Central memory CD4-positive, alpha-beta T cell (primary cell): ENCODE measurements at places on chromosomes 6 and 20.
A peak's percentile ranks its signal among the peaks of the same experiment; 100 is the strongest.

DNA sequence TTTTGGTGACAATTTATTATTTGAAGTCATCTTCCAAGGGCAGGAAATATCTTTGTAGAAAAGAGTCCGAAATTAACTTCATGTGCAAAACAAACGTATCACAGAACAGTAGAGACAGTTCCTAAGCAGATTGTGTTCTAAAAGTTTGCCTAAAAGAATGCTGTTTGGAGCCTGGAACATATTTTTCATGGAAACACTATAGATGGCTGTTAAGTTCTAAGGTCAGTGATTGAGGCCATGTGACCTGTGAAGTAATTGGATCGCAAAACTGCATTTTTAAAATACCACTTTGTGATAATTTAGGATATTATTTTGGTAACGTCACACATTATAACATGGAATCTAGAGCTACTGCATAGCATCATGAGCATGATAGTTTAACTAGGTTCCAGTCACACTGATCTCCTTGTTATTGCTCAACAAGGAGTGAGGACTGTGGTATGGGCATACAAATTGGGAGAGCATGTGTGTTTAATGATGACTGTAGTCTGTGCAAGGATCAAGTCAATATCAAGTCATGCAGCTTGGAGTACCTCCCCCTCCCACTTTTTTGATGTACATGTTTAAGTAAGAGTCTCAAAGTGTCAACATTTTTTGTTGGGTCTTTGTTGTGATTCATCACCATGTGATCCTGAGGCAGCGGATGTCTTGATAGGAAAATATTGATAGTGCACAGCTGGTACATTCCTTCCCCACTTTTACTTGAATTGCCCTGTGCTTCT, 609.3 kb upstream of the CITED2 start:
- no peak for DNase-seq

DNA sequence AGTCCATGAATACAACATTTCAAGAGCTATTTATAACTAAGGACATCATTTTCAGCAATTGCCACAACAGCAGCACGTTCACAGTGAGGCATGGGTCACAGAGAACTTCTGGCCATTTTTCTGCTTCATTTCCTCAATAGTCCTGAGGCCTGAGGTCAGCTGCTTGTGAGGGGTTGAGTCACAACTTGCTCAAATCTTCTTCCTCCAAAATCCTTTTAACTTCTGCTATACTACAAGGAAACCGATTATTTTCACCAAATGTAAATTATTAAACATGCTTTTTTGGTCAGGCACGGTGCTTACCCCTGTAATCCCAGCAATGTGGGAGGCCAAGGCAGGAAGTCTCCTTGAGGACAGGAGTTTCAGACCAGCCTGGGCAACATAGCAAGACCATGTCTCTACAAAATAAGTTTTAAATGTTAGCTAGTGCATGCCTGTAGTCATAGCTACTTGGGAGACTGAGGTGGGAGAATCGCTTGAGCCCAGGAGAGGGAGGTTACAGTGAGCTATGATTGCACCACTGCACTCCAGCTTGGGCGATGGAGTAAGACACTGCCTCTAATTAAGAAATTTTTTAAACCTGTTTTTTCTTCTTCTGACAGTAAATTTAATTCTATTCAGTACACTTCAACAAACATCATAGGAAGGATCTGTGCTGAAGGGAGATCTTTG, 11.1 kb upstream of the SLC16A10 start:
- DNase-seq = no peak

DNA sequence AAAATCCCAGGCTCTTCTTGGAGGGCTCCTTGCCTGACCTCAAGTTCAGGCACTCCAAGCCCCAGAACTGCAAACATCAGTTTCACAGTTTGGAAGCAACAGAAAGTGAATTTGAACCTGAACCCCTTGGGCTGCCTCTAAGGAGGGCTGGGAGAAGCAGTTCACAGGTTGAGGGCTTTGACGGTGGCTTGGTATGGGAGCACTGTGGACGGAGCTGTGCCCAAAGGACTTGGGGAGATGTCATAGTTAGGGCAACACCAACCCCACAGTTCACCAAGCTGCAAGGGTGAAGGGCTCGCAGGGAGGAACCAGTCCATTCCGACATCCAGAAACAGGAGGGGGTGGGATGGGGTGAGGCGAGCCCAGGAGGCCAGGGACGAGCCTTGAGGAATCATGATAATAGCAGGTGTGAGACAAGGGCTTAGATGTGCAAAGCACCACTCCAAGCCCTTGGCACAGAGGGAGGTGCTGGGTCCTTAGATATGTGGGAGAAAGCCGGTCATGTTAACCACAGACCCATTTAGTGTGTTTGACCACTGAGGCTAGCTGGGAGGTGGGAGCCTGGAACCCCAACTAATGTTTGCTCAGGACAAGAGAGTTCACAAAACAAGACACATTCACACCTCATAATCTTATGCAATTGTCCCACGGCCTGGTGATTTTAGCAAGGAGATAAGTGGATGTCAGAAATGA, 4.3 kb downstream of the CEBPB start:
- no peak for DNase-seq

- DNase-seq = no peak
These were observed 204.4 kb upstream of the ID4 start for GRCh38 chr6:19632786-19633185.

- DNase-seq = no peak
These were observed 38.7 kb upstream of the PDE10A start for GRCh38 chr6:165701564-165702354.

GRCh38 chr6:97049253-97050011, 124.9 kb downstream of the KLHL32 start:
- DNase-seq = no peak

- peak; percentile 58 for DNase-seq
These were observed 802 bp downstream of the HMGN3 start for GRCh38 chr6:79233611-79234149.

DNA sequence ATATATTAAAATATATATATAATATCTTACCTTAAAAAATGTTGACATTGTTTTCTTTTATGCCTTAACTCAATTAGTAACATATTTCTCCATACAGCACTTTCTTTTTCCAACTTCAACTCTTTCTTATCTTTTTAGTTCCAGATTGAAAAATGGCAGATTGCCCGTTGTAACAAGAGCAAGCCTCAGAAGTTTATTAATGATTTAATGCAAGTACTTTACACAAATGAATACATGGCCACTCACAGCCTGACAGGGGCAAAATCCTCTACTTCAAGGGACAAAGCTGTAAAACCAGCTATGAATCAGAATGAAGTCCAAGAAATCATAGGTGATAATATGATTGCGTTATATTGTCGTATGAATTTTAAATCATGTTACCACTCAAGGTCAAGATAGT, 29.4 kb upstream of the KIAA1586 start:
- DNase-seq = no peak

- no peak for DNase-seq
These were observed 67.9 kb upstream of the PTGIS start for GRCh38 chr20:49635866-49636265.

- DNase-seq = no peak
These were observed 5.1 kb downstream of the RRBP1 start for GRCh38 chr20:17676942-17677341.

DNA sequence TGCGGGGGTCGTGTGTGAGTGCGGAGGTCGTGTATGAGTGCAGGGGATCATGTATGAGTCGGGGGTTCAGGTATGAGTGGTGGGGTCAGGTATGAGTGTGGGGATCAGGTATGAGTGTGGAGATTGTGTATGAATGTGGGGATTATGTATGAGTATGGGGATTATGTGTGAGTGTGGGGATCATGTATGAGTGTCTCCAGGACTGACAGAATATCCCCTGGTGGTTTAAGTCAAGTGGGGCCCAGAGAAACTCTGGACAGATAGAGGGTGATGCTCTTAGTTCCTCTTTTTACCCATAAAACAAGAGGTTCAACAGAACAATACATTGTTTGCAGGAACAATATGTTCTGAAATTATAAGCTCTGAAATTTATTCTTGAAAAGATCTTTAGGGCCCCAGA, 131.9 kb downstream of the UST start:
- DNase-seq = no peak

DNA sequence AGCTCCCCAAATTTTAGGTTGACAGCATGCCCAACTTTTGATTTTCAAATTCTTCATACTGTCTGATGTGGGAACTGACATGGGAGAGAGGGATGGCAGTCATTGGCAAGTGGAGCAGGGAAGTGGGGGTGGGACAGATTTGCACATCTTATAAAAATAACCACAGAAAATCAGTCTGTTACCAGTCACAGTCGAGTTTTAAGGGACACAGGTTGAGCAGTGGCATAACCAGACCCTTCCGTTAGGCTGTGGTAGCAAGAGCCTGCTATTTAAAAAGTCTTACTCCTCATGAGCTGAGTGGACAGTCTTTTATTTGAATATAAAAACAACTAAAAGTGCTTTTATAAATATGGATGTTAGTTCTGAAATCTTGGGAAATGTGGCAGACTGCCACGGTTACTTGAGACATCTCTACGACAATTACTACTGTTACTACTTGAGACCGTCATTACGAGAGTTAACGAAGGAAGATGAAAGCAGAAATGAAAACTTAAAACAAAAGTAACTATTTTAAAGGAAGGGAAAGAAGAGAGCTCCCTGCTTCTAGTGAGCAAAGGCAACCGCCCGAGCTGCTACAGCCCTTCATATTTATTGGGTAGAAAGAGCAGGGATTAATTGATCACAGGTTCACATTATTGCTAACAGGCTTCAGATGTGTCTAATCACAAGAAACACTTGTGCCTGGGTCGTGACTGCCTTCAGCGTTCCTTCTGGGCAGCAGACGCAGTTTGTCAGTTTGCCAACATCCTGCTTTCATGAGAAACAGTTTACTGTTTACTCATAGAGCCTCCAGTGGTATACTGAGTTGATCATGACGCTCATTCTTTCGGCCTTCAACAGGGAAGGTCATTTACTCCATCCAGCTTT, 71.3 kb downstream of the EFHC1 start:
- DNase-seq = no peak

DNA sequence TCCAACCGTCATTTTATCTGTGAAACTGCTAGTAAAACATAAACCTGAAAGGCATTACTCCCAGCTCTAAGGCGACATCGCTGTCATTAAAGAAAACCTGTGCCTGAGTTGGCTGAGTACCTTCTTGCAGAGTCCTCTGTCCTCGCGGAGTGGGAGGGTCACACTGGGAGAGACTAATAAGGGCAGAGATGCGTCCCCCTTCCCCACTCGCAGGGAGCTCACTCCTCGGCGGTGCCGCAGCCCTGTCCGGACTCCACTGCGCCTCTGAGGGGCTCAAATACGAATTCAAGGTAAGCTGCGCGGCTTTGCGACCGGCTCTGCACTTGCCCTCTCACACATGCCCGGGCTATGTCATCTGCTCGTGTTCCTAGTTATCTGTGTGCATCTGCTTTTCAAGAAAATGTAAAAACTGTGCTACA, at the start of gene COL19A1:
COL19A1 (plus strand) TSS at position 206 of the 419 bp plus-strand sequence. CDS start 13,012 bp downstream, outside the sequence.
- peak; percentile 20 for DNase-seq

DNA sequence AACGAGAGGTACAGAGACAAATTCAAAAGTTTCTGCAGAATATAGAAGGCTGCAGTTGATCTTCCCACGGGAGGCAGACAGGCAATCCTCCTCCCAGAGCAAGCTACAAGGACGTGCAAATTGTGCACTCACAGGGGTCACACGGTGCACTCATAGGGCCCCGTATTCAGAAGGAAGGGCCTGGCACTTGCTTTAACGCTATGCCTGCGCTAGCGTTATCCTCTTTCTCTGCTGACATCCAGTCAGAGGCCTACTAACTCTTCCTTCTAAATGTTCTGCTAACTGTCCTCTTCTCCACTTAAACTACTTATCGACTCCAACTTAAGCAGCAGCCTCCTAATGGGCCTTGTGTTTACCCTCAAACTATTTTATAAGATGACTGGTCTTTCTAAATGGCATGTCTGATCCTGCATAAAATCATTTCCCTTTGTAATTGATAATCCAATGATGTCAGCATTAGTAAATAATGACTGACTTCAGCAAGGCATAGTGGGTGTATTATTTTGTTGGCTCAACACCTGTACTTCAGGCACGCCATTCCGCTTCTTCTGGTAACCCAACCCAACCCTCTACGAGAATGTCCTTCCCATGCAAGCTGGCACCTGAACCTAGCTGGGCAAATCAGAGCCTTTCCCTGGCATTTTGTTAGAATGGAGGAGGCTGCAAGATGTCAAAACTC, 2.2 kb downstream of the IFNGR1 start:
- DNase-seq = no peak

- DNase-seq = no peak
These were observed 76.3 kb upstream of the PIM1 start for GRCh38 chr6:37093728-37094069.

GRCh38 chr6:16717275-16717942, 43.9 kb downstream of the ATXN1 start:
- no peak for DNase-seq

DNA sequence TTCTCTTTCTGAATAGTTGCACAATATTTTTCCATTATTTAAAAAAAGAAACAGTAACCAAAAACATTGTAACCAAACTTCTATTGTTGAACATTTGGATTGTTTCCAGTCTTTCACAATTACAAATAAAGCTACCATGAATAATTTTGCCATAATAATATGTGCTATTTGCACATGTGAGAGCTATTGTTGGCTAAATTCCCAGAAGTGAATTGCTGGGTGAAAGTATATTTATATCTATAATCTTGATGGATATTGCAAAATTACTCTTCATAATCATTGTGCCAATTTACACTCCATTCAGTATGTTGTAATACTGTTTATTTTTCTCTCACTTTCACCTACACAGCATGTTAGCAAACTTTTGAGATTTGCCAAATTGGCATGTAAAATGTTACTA, 36.6 kb upstream of the SLC22A16 start:
- no peak for DNase-seq

GRCh38 chr6:158939255-158940159, 60.5 kb downstream of the RSPH3 start:
- no peak for DNase-seq

DNA sequence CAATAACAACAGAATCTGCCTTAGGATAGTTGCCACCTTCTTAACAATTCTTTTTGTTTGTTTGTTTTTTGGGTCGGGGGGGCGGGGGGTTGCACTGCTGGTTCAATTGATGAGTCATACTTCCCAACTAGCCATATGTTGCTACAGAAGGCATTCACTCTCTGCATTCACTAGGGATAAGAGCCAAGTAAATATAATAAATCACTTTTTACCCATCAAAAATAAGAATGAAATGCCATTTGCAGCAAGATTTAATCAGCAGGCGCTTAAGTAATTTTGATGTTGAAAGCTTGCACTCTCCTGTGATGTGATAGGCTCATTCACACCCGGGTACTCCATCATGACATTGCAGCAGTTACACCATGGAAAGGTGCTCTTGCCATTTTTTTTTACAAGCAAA, 209.8 kb downstream of the HIVEP2 start:
- no peak for DNase-seq

GRCh38 chr6:168785720-168786511, 344.9 kb downstream of the SMOC2 start:
- DNase-seq = no peak

GRCh38 chr6:105872249-105872648, 213.9 kb upstream of the PRDM1 start:
- DNase-seq = no peak

- DNase-seq = no peak
These were observed 25.6 kb downstream of the ECT2L start for GRCh38 chr6:138821519-138821918.

DNA sequence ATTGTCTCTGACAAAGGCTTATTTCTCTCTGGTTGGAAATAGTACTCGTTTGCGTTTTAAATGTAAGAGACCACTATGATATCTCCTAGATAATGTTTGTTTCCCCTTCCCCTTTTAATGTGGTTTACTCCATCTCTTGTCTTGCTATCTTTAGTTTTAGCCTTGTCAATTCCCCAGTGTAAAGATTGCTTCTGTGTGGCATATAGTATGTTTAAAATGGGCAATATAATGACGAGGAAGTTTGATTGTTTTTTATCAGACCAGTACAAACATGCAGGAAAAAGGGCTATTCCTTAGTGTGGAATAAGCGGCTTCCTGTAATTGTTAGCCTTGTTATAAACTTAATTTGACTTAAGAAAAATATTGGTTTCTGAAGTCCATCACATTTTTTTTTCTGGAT, 3.1 kb downstream of the QKI start:
- DNase-seq = no peak
